ENCODE measurements at places on chromosomes 1 and 21.

GRCh38 chr1:41014871-41015270, 6.7 kb downstream of the SLFNL1 start:
- no peak for DNase-seq

- no peak for DNase-seq
Measured at GRCh38 chr1:12447307-12447706, 170.7 kb downstream of the DHRS3 start.

GRCh38 chr1:201444792-201445191, 23.3 kb upstream of the TNNI1 start:
- no peak for DNase-seq

DNA sequence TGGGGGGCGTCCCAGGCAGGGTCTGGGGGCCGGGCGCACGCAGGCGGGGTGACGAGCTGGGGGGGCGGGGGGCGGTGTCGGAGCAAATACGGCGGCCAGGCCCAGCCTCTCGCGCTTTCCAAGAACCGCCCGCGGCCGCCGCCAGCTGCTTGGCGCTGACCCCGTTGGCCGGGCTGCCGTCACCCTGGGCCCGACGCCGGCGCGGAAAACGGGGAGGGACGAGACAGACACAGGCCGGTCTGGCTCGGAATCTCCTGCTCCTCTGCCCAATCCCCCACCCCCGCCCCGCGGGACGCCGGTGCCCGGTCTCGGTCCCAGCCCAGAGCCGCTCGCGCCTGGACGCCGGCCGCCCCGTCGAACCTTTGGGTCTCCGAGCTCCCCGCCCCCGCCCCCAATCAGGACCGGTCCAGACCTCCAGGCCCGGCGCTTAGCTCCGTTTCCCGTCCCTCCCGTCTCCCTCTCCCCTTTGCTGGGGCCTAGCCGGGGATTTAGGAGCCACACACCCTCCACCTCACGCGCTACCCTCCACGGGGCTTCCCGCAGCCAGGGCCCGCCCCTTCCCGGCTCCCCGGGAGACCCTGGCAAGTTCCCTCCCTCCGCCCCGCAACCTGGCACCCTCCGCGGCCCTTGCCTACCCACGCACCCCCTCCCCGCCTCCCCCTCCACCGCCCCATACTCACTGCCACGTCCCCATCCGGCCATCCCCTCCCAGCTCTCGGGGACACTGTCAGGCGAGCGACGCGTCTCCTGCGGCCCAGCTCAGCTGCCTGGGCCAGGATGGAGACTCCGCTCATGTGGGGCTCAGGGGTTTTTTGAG, 800 bp upstream of the MMP23B start:
- DNase-seq: no peak

- DNase-seq: no peak
Measured at GRCh38 chr1:68213843-68214242, 18.5 kb downstream of the WLS start.

DNA sequence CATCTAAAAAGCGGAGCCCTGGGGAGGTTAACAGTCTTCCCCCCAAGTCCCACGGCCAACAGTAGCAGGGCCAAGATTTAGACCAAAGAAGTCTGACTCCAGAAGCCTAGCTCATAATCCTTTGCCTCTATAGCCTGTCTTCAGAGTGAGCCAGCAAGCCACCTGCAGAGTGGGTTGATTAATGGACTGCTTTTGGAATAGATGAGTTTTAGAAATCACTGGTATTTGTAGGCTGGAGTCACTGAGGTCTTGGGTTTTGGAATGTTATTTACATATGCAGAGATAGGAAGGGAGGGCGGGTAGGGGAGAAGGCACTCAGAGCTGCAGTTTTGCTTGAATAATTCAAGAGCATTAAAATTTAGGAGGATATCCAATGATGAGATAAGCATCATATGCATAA, 90.8 kb upstream of the L1TD1 start:
- DNase-seq: no peak

GRCh38 chr1:32215629-32216480, 6.3 kb downstream of the TMEM234 start:
- DNase-seq: peak; percentile 62

- no peak for DNase-seq
Measured at GRCh38 chr21:44934797-44935532, 4.9 kb upstream of the SLX9 start.

DNA sequence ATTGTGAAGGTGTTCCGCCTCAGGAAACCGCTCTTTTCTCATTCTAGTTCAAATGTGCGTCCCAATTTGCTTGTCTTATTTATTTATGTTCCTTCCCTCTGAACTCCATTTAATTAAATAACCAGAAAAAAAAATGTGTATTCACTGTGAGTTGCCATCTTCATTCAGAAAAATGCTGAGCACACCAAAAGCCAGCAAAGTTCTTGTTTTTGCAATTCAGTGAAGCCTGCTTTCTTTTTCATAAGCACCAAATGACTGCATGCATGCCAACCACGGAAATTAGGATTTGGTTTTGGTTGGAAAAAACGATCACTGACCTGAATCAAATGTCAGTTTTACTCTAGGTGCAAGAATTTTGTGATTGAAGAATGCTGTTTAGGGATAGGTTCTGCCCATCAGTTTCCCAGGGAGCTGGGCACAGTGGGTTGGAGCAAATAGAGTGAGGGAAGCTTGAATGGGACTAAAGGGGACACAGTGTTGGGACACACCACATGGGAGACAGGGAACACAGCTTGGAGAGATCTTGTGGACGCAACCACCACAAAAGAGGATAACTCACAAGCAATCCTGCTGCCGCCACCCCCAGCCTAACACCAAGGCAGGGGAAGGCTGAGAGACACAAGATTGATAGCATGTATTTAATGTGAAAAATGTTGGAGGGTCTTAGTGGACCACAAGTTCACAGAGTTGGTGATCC, 183.4 kb upstream of the GALNT2 start:
- DNase-seq: no peak

DNA sequence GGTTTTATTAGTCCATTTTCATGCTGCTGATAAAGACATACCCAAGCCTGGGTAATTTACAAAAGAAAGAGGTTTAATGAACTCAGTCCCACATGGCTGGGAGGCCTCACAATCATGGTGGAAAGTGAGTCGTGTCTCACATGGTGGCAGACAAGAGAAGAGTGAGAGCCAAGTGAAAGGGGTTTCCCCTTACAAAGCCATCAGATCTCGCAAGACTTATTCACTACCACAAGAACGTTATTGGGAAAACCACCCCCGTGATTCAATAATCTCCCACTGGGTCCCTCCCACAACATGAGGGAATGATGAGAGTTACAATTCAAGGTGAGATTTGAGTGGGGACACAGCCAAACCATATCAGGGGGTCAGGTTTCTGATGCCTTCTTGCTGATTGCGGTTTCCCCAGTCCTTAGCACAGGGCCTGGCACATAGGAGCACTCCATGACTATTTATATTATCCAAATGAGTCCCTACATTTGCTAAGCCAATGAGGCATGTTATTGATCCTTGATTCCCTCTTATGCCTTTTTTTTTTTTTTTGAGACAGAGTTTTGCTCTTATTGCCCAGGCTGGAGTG, 35.3 kb upstream of the PAXBP1 start:
- no peak for DNase-seq

DNA sequence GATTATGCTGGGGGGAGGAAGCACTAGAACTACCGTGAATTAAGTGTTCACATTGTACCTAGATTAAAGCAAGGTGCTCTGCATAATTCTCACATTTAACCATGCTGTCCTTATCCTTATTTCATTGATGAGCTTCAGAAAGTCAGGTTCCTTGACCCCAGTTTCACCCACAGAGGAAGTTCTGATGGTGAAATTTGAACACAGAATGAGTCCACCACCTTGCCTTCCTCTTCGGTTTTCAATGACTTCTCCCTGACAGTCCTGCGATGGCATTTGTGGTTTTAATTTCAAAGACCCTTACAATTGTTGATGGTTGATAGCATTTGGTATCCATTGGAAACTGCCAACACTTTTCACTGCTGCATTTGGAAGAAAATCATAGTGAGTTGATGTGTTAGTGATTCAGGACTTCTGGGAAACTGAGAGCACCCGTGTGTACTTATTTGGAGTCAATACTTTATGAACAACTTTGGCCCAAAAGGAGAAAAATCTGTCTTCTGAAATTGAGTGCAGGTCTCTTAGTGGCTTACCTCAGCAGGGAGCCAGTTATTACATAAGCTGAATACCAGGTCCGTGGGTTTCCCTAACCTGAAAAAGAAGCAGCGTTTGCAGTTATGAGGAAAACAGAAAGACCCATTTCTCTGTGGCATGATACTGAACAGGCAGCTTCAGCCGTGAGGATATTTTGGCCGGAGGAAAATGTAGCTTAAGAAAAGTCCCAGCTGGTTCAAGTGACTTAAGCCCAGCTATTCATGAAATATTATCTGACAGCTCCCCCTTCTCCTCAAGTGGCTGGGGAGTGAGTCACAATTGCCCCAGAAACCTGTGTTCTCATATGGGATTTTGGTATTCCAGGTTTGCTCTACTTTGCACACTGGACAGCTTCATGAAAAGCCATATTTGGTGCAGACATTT, 47.5 kb downstream of the ROR1 start:
- no peak for DNase-seq

GRCh38 chr1:54528613-54529012, 19.4 kb upstream of the ACOT11 start:
- no peak for DNase-seq

DNA sequence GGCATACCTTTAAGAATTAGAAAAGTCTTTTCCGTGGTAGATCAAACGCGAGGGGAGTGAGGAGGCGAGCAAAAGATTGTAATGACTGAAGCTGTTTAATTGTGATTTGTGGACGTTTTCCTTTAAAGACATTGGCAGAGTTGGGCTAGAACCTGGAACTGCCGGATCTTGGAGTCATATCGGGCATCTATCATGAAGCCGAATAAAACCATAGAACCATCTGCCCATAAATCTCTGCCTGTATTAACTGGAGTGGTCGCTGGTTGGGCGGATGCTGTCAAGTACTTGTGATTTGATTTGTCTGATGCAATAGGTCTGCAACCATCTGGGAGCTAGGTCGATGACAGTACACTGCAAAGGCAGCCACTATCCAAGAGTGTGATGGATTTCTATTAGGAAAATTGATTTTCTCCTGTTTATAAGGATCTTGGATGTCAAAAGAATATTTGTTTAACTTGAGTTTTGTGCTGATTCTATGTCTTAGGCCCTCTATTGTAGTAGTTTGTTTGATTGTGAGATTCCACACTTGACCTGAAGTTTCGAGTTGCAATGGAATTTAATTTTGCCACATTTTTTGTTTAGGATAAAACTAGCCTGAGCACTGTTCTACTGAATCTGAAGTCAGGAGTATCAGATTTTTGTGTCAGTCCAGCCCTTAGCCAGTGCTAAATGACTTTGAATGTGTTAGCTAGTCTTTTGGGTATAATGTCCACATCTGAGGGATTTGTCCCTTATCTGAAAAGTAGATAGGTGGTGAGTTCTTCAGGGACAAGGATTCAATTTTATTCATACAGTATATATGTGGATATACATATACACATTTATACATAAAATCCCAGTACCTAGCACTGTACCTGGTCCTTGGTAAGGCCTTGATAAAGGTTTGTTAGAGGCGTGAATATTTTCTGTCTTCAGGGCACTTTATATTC, 1.2 kb downstream of the SARS1 start:
- DNase-seq: peak; percentile 93

GRCh38 chr1:68230901-68231626, 1.3 kb downstream of the WLS start:
- no peak for DNase-seq

DNA sequence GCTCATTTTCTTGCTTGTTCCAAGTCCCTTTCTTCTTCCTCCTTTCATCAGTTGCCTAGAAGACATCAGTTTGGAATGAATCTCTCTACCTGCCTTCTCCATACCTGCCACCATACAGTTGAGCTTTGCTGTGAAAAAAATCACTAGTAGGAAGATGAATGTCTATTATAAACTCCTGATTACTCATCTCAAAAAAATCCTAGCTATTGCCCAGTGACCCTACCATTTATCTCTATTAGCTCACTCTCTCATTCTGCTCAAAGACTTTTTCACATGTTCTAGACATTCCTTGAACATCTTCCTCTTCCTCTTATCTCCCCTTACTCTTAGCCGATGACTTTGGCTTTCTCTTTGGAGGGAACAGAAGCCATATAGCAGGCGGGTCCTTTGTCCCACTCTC, 49.7 kb upstream of the HMGB4 start:
- DNase-seq: no peak

GRCh38 chr1:34278211-34278610, 101.5 kb downstream of the C1orf94 start:
- DNase-seq: no peak

DNA sequence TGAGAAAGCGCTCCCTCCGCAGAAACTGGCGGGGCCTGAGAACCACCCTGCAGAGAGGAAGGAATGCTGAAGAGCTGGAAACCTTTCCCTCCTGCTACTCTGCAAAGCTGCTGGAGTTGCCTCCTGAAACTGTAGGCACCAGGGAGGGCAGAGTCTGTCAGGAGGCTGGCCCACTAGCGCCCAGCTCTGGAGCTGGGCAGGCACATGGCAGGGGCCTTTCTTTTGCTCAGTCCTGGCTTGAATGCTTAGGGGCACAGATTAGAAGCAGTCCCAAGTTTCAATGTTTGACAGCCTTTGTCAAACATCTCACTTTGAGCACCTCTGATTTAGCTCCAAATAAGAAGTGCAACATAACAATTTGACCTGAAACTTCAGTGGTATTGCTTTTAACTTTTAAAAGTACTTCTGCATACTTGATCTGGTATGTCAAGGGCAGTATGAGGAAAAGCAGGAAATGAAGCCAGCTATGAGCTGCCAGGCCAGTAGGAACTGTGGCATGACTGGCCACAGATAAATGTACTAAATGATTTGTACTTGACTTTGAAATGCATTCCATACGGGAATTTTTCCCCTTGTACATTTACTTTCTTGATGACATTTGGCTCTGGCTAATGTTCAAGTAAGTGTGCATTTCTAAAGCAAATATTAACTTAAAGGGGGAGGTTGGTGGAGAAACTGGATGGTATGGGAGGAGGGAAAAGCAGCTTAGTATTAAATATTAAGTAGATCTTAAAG, 7.2 kb downstream of the C1orf116 start:
- DNase-seq: no peak

DNA sequence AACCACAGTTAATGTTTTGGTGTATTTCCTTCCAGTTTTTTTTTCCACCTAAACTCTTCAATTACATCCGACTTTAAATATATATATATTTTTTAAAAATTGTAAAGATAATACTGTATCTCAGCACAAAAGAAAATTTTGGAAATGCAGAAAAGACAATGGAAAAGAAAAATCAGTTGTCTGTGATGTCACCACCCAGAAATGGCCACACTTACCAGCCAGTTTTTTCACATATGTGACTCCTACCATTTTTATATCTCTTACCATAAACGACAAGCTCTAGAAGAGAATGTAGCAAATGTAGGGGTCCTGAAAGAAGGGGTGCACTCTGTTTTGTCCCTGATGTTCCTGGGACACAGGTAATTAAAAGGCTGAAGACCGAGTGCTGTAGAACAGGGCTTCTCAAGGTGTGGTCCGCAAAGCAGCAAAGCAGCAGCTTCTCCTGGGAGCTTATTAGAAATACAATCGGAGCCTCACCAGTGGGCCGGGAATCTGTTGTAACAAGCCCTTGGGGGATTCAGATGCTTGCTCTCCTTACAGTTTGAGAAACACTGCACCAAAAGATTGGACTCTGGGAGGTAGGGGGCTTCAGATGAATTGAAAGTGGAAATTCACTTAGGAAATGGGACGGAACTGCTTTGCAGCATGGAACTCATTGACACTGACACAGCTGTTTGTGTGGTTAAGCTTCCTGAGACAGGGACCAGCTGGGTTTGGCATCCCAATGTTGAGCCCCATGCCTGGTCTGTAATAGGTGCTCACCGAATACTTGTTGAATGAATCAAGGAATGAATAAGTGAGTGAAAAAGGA, 44.1 kb downstream of the ALPL start:
- DNase-seq: no peak

- DNase-seq: no peak
Measured at GRCh38 chr1:179743679-179744400, 749 bp downstream of the FAM163A start.

All from erythroblast (primary cell).